LHCN-M2 (cell line): ENCODE measurements at places on chromosomes 3 and 15. TPM values are rescaled to one million over a fixed set of nuclear protein-coding genes. Genes with fewer than 3 reads are reported as not detected.
A peak's percentile ranks its signal among the peaks of the same experiment; 100 is the strongest.

Gene GNB5
- total RNA-seq, result 40.1 and 43.7 TPM in 2 replicates

GRCh38 chr3:139122612-139123011, 77.9 kb upstream of the PRR23C start:
- DNase-seq, result no peak

GRCh38 chr3:15097891-15098290, 1.1 kb downstream of the RBSN start:
- no peak for DNase-seq

DNA sequence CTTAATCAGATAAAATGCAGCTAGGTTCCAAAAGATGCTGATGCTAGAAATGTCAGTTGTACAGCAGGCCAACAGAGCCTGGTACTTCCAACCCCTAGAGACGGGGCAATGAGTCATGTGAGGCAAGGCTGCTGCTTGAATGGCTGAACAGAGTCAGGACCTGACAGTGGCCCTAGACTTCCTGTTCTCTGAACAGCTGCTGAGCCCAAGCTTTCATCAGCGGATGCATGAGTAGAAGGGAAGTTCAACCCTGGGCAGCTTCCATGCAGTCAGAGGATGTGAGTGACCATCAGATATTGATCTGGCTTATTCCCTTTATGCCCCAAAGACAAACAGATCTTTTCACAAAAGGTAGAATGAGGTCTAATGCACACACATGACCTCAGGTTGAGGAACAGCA, 282.9 kb upstream of the COL8A1 start:
- peak; percentile 39 for DNase-seq

Gene SMAD6
- total RNA-seq, result 2.4 and 3.3 TPM in 2 replicates
